Activated CD4-positive, alpha-beta T cell treated with anti-CD3 and anti-CD28 coated beads, Interleukin-10, Interleukin-2, amounts not matched to agents 100 ng/mL and 50 ng/mL, durations not matched to agents 16 hours and 8 hours (primary cell): ENCODE measurements at places on chromosomes 4 and X.

GRCh38 chr4:173242466-173243250, 74.0 kb downstream of the GALNT7 start:
- DNase-seq = no peak

DNA sequence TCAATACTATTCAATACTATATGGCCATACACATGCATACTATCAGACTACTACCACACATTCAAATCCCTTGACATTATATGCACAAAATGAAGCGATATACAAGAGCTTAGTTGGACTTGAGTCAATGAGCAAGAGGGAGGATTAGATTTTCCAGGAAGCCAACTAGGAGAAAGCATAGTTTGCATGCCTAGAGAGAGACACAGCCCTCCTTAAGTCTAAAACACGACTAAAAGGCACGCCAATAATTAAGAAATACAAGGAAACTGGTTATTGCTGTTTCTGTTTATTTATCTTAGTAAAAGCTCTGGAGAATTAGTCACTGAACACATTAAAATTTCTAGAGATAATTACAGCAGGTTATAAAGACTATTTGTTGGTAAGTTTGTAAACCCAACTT, 21.8 kb downstream of the MBNL3 start:
- no peak for DNase-seq

DNA sequence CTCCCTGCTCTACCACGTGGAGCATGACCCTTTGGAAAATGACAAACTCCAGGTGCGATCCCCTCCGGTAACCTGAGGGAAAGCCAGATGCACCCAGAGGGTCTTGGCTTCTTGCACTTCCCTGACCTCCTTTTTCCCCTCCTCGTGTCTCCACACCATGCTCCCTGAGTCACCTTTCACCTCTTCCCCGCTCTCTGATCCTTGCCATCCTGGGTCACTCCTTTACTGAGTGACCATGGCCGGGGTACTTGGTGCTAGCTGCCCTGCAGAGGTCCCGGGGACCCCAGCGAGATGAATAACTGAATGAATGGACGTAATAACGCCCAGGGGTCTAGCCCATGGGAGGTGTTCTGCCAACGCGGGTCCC, 401 bp upstream of the ZFP92 start:
- no peak for DNase-seq

- DNase-seq = no peak
These were observed 62.0 kb downstream of the AWAT2 start for GRCh38 chrX:69987691-69988090.

- no peak for DNase-seq
These were observed 368.1 kb upstream of the MAD2L1 start for GRCh38 chr4:120434756-120435155.

GRCh38 chr4:101042847-101043246, 304.5 kb downstream of the PPP3CA start:
- no peak for DNase-seq

DNA sequence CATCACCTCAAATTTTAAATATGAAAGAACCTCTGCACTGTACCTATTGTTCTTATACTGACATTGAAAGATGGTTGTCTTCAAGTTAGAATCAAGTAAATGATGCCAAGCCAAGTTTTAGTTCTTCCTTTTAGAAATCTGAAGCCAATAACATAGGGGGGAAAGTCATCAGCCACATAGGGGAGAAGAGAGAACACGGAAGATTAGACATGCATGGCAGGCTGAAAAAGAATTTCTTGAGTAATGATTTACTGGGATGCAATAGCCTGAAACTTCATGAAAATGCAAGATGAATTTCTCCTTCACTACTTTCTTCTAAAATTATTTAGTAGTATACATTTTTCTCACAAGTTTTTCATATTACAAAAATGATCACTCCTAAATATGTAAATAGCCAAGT, 13.6 kb upstream of the EPGN start:
- DNase-seq = no peak

DNA sequence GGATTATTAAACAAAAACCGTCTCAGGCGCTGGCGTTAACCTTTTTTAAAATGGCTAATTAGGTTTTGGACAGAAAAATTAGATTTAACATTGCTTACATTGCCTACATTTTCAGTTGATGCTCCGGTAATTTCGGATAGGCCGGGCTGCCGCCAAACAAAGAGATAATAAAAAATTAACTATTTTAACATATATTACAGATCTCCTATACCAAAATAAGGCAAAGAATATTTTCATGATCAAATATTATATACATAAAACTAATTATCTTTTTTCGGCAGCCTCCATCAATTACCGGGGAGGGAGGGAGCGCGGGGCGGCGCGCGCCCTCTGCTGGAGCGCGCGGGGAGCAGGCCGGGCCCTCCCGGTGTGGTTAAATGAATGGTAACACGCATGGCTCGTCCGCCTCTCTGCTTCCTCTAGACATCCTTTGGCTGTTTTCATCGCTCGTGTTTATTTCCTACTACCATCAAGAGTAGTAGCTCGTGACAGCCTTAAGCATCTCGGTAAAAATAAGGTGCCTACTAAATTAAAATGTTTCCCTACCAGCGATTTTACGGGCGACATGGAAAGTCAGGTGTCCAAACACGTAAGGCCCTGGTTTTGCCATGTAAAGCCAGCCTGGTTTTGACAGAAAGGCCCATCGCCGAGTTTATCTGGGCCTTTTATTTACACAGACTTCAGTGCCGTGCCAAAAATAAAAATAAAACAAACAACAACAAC, 52.4 kb upstream of the TMEM33 start:
- peak; percentile 59 for DNase-seq

DNA sequence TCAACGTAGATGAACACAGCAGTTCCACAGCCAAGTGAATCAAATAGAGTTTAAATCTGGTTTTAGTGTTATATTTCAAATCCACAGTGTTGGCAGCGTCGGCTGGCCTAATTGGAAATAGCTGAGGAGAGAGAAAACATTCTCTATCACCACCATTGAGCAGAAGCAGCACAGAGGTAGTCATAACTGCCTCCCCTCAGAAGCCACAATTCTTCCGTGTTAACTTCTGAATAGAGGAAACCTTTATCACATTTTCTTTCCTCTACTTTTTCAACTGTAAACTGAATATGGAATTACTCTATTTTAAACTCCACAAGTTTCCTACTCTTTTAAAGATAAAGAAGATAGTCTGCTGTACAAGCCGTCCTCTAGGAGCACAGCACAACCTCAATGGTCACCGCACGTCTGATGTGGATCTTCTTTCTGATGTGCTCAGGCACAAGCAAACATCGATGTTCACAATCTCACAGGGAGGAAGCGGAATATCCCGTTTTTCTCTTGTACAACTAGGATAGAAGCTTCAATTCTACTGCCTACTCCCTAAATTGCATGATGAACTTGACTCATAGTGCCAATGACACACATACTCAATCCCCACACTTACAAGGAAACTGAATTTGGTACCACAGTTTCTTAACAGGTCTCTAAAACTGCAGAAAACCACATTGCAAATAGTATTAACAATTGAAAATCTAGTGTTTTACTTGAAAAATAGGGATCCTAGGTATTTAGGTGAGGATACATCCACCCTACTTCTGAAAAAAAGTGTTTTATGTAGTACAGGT, 217.8 kb upstream of the ETNPPL start:
- peak; percentile 22 for DNase-seq

DNA sequence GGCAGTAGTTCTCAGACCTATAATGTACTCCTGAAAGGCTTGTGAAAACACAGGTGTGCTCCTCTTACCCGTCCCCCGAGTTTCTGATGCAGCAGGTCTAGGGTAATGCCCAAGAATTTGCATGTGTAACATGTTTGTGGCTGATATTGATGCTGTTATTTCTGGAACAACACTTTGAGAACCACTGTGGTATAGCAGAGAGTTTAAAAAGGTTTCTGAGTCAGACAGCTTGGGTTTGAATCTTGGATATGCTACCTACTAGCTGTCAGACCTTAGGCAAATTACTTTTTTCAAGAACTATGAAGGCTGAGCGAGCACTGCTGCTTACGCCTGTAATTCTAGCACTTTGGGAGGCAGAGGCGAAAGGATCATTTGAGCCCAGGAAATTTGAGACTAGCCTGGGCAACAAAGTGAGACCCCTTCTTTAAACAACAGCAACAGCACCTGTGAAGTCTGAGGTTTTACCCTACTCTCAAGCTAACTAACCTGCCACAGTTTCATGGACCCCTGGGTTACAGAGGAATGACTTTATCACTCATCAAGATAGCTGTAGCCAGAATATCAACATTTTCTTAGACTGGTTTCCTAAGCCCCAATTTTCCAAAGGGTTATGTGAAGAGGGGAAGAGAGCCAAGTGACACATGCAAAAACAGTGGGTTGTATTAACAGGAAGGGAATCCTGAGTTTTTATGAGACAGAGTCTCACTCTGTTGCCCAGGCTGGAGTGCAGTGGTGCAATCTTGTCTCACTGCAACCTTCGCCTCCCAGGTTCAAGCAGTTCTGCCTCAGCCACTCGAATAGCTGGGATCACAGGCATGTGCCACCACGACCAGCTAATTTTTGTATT, 5.1 kb downstream of the AFF1 start:
- peak; percentile 39 for DNase-seq

GRCh38 chrX:44489515-44489914, 53.1 kb downstream of the FUNDC1 start:
- DNase-seq = no peak

DNA sequence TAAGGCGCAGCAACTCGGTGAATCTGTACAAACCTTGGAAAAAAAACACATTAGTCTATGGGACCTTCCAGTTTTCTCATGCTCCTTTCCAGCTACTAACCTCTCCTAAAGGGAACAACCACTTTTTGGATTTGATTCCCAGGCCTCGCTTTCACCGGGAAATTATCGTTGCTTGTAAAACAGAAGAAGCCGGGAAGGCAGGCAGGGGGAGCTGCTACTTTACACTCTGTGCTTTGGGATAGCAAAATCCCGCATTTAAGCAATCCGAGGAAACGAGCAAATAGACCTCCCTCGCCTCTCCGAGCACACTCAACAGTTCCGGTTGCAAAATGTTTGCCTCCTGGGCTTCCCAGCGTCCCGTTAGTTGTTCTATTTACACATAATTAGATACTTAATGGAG, 1.2 kb downstream of the CD38 start:
- no peak for DNase-seq

DNA sequence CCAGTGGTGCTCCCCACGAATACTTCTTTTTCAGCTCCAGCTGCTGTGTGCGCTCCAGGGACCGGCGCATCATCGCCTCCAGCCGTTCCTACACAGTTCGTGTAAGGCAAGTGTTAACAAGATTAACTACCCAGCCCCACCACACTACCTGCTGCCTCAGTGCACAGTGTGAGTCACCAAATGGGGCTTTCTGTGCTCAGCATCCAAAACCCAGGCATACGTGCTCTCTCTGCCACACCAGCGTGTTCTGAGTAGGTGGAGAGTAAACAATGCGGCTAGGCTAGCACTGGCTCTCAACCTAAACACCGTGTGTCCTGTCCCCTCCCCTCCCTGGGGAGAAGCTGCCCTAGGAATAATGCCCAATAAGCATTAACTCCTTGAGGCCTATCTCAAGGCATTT, 60.0 kb downstream of the MAP7D2 start:
- no peak for DNase-seq

GRCh38 chr4:7778510-7779431, 160.9 kb downstream of the AFAP1 start:
- DNase-seq = no peak

GRCh38 chrX:67607466-67607865, 63.6 kb downstream of the AR start:
- no peak for DNase-seq

GRCh38 chrX:48599341-48599740, 2.0 kb downstream of the WDR13 start:
- no peak for DNase-seq

- DNase-seq = no peak
These were observed 47.4 kb downstream of the ACSL4 start for GRCh38 chrX:109685656-109686078.

GRCh38 chr4:88761861-88762523, 64.4 kb upstream of the NAP1L5 start:
- no peak for DNase-seq

DNA sequence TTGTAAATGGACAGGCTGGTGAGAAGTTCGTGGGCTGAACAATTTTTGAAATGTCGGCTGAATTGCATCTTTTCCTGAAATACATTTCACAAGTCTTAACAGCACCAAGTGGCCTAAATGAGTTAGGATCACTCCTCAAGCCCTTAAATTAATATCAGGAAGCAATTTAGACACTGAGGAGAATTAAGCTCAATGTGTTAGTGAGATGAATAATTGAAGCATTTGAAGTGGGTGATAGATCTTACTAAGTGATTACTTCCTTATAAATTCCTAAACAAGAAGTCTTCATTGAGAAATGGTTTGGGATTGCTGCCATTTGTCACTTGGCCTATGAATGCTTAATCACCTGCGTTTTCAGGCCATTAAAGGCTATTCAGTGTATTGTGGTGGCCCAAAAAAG, 116.8 kb downstream of the NAA11 start:
- no peak for DNase-seq

- peak; percentile 79 for DNase-seq
These were observed 22.6 kb upstream of the RBBP7 start for GRCh38 chrX:16892504-16893362.

GRCh38 chrX:136879001-136879687, 1.4 kb downstream of the RBMX start:
- no peak for DNase-seq

- no peak for DNase-seq
These were observed 9.0 kb downstream of the TSC22D3 start for GRCh38 chrX:107766470-107767150.

GRCh38 chr4:121199742-121200561, 35.8 kb upstream of the TNIP3 start:
- DNase-seq = peak; percentile 76

DNA sequence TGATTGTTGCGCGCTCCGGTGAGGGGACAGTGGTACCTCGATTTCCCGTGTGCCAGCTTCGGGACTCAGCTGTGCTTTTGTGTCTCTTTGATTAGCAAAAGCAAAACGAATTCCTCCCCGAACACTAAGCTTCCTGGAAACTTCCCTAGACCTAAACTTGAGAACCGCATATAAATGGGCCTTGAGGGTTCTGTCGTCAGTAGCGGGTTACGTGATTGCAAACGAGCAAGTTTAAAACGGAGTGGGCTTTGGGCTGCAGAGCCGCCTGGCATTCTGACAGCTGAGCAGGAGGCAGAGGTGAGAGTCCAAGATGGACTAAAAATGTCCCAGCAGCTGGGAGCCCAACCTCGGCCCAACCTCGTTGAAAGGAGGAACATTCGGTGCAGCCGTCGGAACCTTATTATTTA, 1.2 kb upstream of the TAPT1 start:
- peak; percentile 13 for DNase-seq

DNA sequence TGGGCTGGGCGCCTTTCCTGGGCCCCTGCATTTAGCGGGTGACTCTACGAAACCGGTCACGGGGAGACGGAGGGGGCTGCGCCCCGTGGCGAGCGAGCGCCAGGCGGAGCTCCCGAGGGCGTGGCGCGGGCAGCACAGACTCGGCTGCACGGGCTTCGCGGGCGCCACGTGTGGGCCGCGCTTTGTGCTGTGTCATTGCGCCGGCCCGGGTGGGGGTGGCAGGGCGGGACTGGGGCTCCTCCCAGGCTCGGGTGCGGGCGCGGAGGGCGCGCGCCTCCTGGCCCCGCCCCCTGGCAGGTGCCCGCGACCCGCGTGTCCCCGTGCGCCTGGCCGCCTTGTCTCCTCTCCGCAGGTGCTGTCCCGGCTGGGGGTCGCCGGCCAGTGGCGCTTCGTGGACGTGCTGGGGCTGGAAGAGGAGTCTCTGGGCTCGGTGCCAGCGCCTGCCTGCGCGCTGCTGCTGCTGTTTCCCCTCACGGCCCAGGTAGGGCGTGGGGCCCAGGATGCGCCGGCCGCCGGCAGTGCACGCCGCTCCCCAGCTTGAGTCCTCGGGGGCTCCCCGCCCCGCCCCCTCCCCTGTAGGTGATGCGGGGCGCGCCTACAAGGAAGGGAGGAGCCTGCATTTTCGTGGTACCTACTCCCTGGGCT, 651 bp downstream of the UCHL1 start:
- peak; percentile 19 for DNase-seq

- no peak for DNase-seq
These were observed 142.8 kb upstream of the VCX2 start for GRCh38 chrX:8313844-8314243.
